NCI-H1092 (cell line): ENCODE measurements at places on chromosomes 16 and 17.

DNA sequence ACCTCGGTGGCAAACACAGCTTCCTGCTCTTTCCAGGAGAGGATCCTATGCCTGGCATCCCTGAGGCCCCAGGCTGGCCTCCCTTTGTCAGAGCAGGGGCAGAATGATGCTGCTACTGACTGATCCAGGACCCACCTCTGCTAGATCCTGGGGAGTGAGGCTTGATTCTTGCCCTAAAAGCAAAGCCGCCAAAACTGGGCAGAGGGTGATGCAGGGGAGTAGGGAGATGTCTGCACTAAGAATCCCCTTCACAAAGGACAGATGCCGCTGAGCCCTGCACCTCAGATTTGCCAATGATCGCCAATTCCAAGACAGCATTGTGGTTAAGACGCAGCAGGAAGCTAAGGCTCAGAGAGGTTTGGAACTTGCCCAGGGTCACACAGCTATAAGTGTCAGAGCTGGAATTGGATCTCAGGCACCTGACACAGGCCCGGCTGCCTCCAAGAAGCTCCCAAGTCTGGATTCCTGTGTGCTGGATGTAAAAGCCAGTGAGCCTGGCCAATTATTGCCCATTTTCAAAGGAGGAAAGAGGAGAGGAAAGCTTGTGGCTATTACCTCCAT lies 60.7 kb upstream of the TNRC6C start:
- DNase-seq = no peak

DNA sequence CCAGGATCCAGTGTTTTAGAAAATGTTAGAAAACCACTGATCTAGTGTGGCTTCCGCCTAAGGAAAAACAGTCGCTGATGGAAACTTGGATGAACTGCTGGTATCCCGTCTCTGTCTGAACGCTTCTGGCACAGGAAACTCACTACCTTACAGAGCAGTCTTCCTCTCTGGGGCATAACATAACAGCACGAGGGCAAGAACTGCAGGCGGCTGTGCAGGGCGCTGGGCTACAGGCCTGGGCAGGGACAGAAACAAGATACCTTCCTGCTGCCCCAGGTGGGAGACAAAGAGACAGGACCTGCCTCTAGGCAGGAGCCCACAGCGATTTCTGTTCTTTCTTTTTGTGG lies 10.5 kb downstream of the MXRA7 start:
- no peak for DNase-seq

DNA sequence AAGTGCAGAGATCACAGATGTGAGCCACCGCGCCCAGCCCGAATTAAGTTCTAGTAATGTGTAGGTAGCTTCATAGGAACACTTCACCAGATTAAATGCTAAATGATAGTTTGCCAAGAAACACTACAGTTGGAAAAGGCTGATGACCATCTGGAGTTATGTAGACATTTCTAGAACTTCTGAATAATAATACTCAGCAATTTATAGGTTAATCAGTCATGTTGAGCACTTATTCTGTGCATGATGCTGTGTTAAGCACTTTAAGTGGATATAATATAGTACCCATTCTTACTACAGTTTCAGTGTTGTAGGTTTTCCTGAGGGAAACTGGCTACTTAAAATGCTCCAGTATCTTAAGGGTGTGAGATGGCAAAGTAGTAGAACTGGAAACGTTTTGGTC lies 45.2 kb downstream of the NUP93 start:
- no peak for DNase-seq

DNA sequence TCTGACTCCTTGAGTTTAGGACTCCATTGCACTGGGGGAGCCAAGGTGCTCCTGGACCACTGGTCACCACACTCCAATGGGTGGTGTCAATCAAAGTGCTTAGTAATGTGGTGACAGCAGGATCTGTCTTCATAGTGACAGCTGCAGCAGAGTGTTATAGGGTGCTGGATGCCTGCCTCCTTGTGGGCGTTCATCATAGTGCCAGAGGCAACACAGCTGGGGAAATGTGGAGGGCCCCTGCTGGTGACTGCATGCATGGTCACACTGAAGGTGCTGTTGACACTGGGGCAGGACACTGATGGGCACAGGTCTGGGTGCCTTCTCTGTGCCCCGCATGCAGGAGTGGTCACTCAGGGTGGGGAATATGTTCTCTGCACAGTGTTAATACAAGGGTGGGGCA lies 177.5 kb upstream of the CDH8 start:
- DNase-seq = no peak

DNA sequence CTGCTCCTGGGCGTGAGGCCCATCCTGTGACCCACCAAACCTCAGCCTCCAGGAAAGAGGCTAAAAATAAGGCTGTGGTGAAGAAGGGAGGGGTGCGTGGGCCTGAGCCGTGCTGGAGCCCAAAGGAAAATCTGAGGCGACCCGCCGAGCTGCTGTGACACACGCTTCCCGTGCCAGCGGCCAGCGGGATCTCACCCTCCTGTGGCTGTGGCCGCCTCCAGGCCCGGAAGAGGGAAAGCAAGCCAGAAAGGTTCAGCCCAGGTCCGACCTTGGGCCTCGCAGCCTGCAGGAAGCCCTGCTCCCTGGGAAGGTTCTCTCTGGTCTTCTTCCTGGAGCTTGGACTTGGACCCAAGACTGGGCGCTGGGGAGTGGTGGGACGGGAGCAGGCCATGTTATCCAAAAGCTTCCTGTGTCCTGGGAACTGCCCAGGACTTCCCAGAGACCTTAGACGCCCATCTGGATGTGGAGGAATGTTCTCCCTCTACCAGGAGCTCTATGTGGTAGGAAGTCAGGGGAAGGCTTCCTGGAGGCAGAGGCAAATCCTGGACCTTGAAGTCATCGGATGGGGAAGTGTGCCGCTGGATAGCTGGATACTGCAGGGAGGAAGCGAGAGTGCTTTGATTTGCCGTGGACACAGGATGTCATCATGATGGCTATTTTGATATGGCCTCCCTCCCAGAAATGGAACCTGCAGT lies 11.4 kb downstream of the SPNS2 start:
- no peak for DNase-seq

DNA sequence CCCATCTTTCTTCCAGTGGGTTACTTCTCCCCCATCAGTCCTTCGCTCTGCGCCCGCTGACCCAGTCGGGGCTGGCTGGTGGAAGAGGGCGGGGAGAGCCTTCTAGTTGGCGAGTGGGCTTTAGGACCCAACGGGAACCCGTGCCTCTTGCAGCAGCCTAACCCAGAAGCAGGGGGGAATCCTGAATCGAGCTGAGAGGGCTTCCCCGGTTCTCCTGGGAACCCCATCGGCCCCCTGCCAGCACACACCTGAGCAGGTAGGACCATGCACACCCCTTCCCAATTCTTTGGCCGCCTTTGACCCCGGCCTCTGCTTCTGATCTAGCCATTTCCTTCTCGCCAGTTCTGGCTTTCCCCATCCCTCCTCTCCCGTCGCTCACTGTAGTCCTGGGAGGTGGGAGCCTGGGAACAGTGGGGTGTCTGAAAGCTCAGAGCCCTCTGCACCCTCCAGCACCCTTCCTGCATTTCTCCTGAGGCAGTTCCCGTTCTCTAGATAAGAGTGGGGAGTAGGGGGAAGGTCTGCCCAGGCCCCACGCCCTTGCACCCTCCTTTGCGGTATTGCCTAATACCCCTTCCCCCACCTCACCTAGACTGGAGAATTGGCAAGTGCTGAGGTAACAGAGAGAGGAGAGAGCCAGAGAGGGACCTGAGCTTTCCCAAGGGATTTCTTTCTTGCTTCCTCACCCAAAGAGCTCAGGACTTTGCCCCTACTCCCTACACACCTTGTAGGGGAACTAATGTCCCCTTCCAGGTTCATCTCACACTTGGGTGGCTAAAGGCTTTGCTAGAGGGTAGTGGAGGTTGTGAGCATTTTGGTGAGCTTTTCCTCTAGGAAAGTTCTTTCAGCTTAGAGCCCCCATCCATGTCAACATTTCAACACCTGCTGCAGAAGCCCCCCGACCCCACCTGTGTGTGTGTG lies at the start of gene RARA:
TSS of gene RARA (plus strand) at position 150 of the 918 bp plus-strand sequence. CDS start 22,039 bp downstream, outside the sequence.
- DNase-seq = peak; percentile 15

DNA sequence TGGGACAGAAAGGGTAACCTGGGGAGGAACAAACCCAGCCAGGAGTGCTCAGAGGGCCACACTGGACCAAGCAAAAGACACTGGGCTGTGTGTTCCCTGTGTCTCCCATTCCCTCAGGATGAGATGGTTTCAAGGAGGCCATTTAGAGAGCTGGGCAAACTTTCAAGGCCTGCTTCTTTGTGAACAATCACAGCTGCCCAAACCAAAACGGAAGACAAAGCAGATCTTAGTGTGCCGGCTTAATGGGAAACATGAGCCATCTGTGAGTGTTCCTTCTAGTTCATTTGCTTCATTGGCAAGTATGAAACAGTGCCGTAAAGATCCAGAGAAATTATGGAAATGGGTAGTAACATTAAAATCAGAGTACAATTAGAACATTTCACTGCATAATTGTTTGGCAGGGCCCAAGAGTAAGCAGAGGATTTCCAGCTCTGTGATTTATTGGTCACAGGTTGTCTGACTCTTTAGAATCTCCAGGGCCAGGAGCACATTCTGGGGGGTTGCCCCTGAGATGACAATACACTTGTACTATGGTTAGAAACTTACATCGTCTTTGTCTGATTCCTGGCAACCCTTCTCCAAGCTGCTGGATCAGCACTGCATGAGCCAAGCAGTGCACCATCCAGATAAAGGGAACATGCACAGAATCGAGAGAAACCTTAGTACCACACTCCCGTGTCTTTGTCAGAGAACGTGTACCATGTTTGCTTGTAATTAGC lies 412.1 kb downstream of the RBFOX1 start:
- no peak for DNase-seq

DNA sequence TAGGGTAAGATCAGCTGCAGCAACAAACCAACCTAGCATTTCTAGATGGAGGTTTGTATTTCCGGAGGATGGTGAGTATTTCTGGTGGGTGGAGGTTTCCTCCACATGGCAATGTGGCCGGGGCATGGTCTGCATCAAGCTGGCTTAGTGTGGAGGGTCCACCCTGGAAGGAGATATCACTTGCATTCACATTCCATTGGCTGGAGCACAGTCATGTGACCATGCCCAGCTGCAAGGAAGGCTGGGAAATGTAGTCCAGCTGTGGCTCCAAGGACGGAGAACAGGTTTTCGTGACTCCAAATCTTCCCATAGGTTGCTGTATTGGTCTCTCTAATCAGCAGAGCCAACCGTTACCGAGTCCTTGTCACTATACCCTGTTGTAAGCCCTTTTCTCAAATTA lies 68.7 kb downstream of the RAI1 start:
- DNase-seq = no peak

DNA sequence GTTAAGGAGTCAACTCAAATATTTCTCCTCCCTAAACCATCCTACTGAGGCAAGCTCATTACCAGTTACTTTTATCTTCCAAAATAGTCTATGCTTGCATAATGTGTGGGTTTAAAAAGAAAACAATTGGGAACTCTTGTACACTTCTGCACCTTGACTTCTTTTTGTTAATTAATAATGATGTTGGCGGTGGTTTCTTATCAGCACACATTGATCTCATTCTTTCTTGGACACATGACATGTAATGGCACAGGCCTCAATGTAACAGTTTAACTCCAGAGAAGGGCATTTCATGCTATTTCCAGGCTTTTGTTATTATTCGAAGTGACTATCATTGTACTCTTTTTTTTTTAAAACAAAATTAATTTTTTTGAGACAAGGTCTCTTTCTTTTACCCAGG lies 7.8 kb downstream of the PLCG2 start:
- DNase-seq = no peak

GRCh38 chr16:74942566-74942965 lies 42.4 kb downstream of the WDR59 start:
- DNase-seq = no peak

- DNase-seq = peak; percentile 14
Observed at GRCh38 chr16:11203111-11203623, 52.8 kb downstream of the SOCS1 start.

DNA sequence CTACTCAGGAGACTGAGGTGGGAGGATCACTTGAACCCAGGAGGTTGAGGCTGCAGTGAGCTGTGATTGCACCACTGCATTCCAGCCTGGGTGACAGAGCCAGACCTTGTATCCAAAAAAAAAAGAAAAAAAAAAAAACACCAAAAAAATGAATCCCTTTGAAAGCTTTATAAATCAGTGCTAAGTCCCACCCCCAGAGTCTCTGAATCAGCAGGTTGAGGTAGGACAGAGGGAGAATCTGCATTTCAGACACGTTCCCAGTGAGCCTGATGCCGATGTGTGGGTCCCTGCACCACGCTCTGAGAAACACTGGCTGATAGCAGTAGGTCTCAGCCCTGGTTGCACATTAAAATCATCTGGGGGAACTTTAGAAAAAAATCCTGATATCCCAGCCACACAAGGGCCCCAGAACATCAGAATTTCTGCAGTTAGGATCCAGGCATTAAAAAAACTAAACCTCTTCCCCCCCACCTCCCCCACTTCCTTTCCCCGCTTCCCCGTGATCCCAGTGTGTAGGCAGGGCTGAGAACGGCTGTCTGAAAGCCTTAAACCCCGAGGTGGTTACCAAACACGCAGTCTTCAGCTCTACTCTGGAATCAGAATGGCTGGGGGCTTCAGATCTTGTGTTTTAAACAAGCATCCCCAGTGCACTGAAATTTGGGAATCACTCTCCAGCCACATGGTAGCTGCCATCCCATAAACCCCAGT lies 27.3 kb upstream of the GPRC5B start:
- DNase-seq = no peak

DNA sequence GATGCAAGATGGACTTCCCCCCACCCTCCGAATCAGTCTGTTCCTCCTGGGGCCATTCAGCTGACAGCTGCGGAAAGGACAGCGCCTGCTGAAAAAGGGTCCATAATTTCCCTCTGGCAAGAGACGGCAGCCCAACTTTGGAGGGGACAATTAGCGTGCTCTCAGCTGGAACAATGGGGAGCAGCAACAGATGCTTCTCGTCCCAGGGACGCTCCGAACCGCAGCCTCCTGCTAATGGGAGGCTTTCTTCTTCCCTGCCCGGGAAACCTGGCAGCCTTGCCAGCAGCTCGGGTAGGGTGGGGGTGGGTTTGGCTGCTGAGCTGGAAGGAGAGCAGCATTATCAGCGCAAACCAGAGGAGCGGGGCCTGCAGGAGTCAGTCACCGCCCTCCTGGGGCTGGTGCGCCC lies 500.0 kb upstream of the SALL1 start:
- DNase-seq = peak; percentile 83

DNA sequence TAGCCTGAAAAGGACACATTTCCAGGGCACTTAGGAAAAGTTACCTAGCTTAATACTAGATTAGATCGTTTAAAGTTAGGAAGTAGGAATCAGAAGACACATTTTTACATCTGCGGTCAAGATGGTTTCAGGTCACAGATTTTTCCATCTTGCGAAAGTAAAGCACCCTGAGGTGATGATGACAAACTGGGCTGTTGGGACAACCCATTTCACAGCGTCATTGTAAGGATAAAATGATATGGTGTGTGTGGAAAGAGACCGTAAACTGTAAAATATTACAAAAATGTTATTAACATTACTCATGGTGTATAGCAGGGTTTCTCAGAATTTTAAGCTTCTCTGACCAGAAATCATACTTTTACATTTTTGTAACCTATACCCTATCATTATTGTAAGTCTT lies 10.1 kb upstream of the MAP2K6 start:
- no peak for DNase-seq

- DNase-seq = no peak
Observed at GRCh38 chr17:81607431-81607830, 29.5 kb downstream of the NPLOC4 start.
